ENCODE measurements at places on chromosomes 16 and 17.

- no peak for DNase-seq
Observed at GRCh38 chr17:82021107-82021899, 1.4 kb downstream of the CENPX start.

DNA sequence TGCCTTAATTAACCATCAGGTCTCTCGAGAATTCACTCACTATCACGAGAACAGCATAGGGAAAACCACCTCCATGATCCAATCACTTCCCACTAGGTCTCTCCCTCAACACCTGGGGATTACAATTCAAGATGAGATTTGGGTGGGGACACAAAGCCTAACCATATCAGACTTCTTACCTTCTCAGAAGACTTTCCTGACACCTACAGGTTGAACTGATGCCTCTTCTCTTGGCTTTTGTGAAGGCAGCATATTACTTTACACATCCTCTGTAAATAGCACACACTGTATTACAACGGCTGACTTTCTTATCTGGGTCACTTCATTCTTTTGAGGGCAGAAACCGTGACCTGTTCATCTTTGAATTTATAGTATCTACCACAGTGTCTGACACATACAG, 23.6 kb downstream of the BMERB1 start:
- no peak for DNase-seq

DNA sequence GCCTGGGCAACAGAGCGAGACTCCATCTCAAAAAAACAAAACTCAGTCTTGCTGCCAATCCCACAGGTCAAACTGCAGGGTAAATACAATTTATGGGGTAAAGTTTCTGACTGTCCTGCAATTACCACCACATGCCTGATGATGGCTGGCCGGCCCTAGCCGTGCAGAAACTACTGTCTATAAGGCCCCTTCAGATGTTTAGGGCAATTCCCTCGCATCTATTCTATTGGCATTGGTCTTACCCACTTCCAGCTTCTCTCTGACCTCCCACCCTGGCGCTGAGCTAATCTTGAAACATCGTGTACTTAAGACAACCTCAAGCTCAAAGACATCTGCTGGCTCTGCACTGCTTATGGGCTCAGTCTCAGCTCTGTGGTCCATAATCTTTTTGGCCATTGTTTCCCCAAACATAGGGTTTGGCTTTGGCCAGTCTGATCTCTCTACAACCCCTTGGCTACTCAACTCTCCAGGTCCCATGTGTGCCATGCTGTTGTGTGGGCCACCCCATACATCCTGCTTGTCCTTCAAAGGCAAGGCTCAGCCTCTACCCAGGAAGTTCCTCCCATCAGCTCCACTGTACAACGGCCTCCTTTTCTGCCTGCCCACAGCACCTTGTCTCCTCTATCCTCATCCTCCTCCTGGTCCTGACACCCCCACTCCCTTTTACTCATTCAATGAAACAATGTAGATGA, 16.6 kb downstream of the MAP3K14 start:
- DNase-seq = no peak

DNA sequence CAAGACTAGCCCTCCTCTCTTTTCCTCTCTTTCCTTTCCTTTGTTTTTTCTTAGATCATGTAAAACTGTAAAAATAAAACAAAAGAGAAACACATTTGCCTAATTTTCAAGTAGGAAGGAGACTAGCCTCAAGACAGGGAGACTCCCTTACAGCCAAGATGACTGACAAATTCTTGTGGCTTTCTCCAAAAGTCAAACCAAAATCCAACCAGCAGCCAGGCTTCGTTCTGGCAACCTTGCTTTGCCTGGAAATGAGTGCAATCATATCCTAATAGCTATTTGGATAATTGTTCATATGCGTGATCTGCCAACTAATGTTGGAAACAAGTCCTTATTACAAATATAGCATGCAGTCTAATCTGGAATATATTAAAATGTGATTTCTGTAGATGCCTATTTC, 868.9 kb upstream of the SOX9 start:
- DNase-seq = no peak

- no peak for DNase-seq
Observed at GRCh38 chr17:27573971-27574525, 56.9 kb upstream of the LGALS9 start.

GRCh38 chr17:51014129-51014528, 106.5 kb downstream of the SPAG9 start:
- no peak for DNase-seq

- DNase-seq = no peak
Observed at GRCh38 chr17:5236938-5237540, 2.4 kb upstream of the SCIMP start.

DNA sequence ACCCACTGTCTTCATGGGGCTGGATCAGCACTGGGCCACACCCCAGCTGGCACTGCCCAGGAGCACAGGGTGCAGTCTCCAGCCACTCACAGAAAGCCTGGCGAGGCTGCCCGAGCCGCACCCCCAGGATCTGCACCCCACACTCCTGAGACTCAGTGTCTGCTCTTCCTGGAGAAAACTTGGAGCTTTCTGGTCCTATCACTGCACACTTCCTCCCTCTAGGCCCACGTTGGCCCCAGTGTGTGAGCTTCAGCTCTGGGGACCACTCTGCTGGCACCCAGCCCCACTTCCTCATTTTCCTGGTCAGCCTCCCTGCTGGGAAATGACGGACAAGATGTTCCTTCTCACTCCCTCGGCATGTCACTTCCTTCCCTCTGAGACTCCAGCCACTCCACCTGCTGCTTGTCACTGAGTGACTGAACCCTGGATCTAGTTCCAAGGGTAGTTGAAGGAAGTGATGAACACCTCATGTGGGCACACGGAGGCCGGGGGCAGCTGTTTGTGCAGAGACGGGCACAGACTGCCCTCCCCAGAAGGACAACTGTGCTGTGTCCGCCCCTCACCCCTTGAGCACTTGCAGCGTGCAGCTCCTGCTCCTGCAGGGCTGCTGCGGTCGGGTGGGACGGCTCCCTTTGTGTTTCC, 29.0 kb downstream of the ZC3H18 start:
- DNase-seq = no peak

- DNase-seq = no peak
Observed at GRCh38 chr17:79628861-79629547, 18.2 kb upstream of the RBFOX3 start.

- no peak for DNase-seq
Observed at GRCh38 chr16:89343501-89344457, 126.3 kb downstream of the ZNF778 start.

- DNase-seq = no peak
Observed at GRCh38 chr17:82703935-82704865, 5.7 kb upstream of the RAB40B start.

DNA sequence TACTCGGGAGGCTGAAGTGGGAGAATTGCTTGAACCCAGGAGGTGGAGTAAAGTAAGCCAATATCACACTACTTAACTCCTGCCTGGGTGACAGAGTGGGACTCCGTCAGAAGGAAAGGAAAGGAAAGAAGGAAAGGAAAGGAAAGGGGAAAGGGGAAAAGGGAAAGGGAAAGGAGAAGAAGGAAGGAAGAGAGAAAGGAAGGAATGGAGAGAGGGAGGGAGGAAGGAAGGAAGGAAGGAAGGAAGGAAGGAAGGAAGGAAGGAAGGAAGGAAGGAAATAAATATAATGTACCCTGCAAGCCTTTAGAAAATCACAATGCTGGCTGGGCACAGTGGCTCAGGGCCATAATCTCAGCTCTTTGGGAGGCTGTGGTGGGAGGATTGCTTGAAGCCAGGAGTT, 27.3 kb downstream of the SLC5A11 start:
- DNase-seq = no peak
